A549 (cell line): ENCODE measurements at places on chromosomes 6 and 20.

- no peak for DNase-seq
Observed at GRCh38 chr6:152151920-152152319, 344.4 kb downstream of the ESR1 start.

DNA sequence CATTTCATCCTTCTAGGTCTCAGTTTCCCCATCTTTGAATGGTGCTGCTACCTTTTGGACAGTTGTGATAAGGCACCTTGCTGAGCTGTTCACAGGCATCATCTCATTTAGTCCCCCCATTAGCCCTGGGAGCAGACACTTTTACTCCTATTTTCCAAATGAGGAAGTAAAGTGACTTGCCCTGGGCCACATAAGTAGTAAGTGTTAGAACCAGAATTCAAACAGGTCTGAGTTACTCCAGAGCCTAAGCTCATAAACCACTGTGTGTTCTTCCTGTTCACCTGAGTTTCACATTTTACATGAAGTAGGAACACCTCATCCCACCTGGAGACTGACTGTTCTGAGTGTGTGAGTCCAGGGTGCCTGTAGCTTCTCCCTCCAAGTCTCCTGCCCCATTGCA lies 43.5 kb upstream of the EPB41L1 start:
- no peak for DNase-seq

DNA sequence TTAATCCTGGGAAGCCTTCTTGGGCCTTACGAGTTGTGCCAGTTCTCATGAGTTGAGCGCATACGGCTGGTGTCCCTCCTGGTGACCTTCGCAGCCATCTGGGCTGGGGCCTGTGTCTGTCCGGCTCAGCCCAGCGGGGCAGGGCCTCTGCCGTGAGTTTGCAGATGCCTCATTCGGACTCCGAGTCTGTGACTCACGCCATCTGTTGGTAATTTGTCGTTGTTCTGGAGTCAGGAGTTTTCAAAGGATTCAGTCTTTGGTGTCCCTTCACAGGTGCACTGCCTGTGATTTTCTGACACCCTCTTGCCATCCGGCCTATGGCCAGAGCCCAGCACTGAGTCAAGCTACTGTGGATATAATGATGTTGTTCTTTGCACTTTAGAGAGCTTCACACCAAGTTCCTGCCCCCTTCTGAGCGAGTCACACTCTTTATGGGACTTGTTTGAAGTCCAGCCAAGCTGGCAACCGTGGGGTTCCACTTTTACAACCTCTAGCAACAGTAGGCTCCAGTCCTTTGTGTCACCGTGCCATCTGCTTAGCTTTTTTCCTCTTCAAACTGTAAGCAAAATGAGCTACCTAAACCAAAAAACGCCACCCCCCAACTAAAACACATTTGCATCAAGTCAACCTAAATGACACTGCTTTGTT lies 175.6 kb downstream of the AIG1 start:
- DNase-seq = no peak

- peak; percentile 19 for DNase-seq
Observed at GRCh38 chr20:33539129-33539528, 49.2 kb downstream of the CBFA2T2 start.

GRCh38 chr6:112289038-112289566 lies 34.7 kb upstream of the LAMA4 start:
- no peak for DNase-seq

DNA sequence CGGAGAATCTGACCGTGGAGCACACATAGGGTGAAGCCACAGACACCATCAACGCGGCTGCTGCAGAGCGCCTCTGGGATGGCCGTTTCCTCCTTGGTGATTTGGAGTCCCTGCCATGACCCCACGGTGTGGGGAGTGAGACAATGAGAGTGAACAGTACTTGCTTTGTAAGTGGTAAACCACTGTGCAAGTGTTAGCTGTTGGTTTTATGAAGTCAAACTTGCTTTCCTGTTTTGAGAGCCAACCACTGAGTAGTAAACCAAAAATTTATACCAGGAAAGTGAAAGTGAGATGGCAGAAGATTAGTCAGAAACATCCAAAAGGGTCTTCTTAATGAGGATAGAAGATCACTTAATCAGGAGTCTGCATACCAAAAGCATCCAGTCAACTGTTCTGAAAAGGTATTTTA lies 160.7 kb downstream of the FOXC1 start:
- no peak for DNase-seq

DNA sequence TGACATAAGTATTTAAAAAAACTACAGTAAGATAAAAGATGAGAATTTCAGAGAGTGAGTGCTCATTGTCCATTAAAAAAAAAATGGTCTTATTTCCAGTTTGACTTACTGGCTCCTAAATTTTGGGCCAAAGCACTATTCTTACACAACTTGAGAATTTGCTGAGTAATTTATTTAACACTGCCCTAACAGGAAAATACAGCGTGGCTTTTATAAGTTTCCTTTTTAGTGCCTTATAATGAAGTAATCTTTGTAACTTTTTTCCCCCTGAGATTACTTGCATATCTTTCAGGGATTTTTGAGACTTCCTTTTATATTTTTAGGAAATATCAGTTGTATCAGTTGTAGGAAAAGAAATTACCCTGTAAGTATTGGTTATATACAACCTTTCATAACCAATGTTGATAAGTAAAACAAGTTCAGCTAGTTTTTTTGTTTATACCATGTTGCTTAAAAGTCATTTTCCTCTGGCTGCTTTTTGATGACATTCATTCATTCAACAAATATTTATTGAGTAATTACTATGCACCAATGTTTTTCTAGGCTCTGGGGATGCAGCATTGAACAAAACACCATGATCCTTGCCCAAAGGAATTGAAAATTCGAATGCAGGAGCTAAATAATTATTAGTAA lies 106.4 kb upstream of the SGK1 start:
- no peak for DNase-seq
